ENCODE measurements at places on chromosomes 11 and 22.

GRCh38 chr11:106917973-106918372 is 100.3 kb downstream of the GUCY1A2 start:
- DNase-seq: no peak

DNA sequence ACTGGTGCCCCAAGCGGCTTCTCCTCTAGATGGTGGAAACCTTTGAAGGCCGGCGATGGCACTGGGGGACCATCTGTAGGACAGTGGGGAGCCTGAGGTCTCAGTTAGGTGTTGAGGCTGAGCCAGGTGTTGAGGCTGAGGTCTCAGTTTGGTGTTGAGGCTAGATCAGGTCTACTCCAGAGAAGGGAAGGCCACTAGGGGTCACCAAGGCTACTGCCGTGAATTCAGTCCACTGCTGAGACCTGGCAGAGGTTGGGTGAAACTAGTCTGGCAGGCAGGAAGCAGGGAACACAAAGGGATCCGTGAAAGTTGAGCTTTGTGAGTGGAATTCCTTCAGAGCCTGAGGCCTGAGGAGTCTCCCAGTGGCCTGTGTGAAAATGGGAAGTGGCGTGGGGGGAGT is 123.8 kb upstream of the FGF3 start:
- DNase-seq: no peak

GRCh38 chr11:64243236-64243854 is 2.5 kb downstream of the FKBP2 start:
- DNase-seq: no peak

- DNase-seq: no peak
Observed at GRCh38 chr22:40951795-40952605, 822 bp downstream of the RBX1 start.

- no peak for DNase-seq
Observed at GRCh38 chr11:8127447-8127846, 41.4 kb downstream of the RIC3 start.

GRCh38 chr11:72525466-72525865 is 91.1 kb upstream of the CLPB start:
- no peak for DNase-seq

DNA sequence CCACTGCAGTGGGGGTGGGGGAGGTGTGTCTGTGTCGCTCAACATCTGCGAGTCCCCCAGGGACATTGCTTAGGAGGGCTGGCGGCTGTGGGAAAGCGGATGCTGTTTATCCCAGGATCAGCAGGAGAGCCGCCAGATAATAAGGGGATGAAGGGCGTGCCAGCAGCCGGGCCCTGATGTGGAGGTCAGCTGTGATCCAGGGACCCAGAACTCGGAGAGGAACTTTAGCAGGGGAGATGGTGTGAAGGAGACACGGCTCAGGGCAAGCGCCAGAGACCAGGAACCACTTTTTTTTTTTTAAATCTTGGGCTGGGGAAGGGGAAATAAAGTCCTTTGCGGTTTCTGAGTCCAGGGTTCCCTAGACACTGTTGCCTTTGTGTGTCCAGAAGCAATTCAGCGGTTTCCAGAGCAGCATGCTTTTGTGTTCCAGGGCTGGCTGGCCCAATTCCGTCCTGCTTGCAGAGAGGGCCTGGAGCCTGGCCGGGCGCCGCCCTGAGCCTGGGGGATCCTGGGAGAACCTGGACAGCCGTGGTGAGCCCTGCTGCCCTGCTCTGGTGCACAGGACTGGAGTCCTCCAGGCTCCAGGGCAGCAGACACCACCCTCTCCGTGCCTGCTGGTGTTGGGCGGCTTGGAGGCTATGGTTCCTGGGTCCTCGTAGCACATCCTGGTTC is at the start of gene GRAMD4:
TSS of gene GRAMD4 (plus strand) at position 557 of the 672 bp plus-strand sequence. CDS start 6,414 bp downstream, outside the sequence.
- DNase-seq: peak; percentile 80

DNA sequence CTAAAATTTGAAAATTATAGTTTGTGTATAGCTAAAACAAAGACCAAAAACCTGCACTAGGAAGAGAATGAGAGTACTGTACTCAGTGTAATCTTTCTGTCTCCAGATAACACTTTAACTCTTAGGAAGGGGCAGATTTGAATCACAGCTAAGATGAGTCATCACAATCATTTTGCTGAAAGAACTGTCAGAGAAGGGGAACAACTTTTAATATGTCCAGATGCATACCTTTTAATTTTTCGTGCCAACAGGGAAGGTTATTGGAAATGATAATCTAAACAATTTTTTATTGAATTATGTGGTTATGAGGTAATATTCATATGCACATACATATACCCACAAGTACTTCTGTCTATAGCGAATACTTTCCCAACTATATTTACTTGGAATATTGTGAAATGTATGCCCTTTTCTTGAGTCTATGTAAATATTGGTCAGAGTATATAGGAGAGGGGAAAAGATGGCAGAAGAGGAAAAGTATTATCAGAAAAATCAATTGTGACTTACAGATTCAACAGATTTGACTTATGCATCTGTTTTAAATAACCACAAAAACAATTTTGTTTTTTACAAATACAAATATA is 51.1 kb upstream of the MUC15 start:
- no peak for DNase-seq

- peak; percentile 78 for DNase-seq
Observed at GRCh38 chr22:39690881-39691605, 120.5 kb downstream of the CACNA1I start.

- DNase-seq: no peak
Observed at GRCh38 chr11:131649856-131650255, 279.4 kb downstream of the NTM start.

- DNase-seq: no peak
Observed at GRCh38 chr11:108863528-108863927, 198.7 kb downstream of the DDX10 start.

GRCh38 chr11:123624974-123625373 is 29.4 kb downstream of the SCN3B start:
- DNase-seq: no peak

DNA sequence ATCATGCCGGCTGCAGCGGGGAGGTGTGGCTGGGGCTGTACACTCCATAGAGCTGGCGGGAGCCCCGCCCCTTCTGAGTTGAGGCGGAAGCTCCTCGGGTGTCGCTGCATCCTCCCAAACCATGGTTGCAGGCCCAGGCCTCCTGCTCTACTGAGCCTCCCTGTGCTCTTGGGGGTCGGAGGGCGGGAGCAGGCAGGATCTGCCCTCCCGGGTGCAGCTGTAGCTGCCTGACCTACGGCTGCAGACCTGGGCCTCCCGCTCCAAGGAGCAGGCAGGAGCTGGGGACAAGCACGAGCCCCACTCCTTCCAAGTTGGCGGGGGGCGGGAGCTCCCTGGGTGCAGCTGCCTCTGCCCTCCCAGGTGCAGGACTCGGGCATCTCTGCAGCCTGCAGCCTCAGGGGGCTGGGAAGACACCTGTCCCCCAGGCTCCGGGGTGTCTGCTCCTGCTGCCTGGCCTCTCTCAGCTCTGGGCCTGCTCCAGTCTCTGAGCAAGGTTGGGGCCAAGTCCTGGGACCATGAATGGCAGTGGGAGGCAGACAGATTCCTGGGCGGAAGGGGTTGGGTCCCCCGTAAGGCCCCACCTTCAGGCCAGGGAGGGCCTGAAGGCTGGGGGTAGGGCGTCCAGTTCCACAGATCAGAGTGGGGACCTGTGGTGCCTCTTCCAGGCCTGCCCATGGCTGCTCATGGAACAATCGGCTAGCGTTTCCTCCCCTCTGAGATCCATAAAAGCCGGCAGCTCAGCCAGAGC is 46.4 kb upstream of the SC5D start:
- no peak for DNase-seq

GRCh38 chr11:1889224-1889930 is 2.3 kb downstream of the PRR33 start:
- no peak for DNase-seq

DNA sequence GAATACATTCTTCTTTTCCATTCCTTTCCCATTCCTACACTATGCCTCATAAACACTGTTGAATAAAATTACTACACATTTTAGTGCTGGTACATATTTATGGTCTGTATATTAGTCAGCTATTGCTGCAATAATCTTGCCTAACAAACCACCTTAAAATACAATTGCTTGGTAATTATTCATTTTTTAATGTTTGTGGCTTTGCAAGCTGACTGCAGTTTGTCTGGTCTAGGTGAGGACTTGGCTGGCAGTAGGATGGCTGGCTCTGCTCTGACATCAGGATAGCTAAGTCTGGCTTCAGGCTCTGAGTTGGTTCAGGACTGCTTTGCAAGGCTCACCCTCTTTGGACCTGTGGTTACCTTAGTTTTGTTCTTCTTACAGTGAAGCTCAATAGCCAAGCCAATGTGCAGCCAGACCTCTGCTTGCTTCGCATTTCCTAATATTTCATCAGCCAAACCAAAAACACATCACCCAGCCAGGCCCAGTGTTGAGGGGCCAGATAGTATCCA is 913.4 kb upstream of the RAG2 start:
- DNase-seq: no peak

- no peak for DNase-seq
Observed at GRCh38 chr22:24095826-24096757, 85.0 kb downstream of the CABIN1 start.
